NT2/D1 (cell line): ENCODE measurements at places on chromosomes 7 and 10.

DNA sequence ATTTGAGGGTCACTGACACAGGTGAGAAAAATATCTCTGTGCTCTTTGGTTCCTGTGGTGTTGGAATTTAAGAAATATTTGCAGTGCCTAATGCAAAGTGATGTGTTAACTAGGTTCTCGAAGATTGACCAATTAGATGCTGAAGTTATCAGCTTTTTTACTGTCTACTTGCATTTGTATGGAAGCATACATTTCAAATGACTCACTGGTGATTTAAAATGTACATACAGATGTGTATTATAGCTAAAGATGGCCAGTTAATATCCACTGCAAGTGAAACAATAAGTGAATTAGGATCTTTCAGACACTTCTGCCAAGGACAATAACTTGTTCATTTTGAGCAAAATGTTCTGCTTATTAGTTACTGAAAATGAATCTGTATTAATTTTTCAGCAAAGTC, 205.0 kb downstream of the FANK1 start:
- DNase-seq = no peak

GRCh38 chr10:101214446-101215396, 14.5 kb downstream of the LBX1 start:
- no peak for DNase-seq

GRCh38 chr7:125814100-125814499, 884.5 kb upstream of the POT1 start:
- DNase-seq = no peak

DNA sequence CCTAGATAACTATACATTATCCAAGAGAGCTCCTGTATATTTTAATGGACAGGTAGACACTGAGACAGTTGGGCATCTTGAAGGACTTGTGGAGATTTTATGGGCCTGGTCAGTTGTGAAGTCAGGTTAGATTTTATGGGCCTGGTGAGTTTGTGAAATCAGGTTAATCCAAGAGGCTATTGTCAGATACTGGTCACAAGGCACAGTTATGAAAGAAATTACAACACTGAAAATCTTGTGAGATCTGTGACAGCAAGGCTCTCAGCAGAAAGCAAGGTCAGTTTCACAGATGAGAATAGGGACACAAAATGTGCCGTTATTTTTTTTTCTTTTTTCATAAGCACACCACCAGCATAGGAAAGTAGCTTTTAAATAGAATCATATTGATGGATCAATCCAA, 167.6 kb downstream of the VTI1A start:
- no peak for DNase-seq

GRCh38 chr7:52727632-52728031, 307.8 kb upstream of the POM121L12 start:
- DNase-seq = no peak
